ENCODE measurements at places on chromosomes 16 and 17.

- DNase-seq, result no peak
Observed at GRCh38 chr17:1229349-1229899, 40.8 kb upstream of the BHLHA9 start.

DNA sequence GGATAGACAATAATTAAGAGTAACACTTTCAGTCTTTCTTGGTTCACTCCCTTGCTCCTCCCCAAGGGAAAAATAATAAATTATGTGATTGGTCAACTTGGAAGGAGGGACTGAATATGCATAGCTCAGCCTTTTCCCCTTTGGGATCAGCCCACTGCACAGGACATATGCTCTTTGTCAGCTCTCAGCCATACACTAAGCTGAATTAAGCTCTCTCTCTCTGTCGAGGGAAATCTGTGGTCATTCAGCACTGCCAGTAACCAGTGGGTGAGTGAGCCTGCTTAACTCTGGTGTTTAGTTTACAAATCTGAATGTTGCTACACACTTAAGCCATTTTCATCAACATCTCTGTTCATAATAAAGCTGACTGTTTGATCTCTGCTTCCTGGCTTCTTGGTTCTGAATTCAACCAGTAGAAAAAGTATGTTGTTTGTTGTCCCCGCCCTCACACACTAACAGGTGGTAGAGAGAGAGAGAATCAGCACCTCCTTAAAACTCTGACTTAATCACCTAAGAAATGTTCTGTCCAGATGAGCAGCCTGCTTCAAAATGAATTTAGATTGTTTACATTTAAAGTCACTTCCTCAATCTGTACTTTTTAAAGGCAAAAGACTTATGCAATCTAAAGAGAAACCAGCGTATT is 102.3 kb upstream of the C17orf78 start:
- DNase-seq, result no peak

- DNase-seq, result no peak
Observed at GRCh38 chr17:43740541-43740940, 18.1 kb downstream of the SOST start.

- no peak for DNase-seq
Observed at GRCh38 chr16:65716737-65717700, 595.2 kb upstream of the CDH11 start.

DNA sequence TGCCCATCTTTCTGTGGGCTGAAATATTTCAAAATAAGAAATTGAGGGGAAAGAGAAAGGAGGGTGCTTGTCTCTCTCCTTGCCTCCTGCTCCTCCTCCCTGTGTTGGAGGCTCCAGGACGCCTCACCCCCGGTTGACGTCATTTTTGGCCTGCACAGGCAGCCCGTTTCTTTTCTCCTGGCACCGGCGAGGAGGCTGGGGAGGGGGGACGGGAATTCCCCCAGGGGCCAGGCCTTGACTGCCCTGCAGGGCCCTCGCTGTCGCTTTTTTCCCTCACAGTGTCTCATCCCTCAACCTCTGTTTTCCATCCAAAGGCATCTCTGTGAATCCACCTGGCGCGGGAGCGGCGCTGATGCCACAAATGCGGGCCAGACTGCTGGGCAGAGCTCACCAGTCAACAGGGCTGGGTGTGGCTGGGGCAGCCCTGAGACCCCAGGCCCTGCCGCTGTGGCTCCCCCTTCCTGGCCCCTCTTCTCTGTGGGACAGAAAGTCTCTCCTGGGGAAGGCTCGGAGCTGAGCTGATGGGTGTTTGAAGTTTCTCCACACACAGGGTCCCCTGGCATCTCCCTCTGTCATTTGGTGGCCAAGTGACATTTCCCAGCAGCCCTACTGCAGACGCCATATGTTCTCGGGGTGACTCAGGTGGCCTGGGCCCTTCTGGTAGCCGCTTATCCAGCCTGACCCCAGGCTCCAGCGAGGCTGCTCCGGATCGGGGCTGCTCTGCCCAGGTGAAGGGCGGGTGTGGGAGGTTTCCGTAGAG is 16.0 kb downstream of the CENPX start:
- DNase-seq, result no peak

DNA sequence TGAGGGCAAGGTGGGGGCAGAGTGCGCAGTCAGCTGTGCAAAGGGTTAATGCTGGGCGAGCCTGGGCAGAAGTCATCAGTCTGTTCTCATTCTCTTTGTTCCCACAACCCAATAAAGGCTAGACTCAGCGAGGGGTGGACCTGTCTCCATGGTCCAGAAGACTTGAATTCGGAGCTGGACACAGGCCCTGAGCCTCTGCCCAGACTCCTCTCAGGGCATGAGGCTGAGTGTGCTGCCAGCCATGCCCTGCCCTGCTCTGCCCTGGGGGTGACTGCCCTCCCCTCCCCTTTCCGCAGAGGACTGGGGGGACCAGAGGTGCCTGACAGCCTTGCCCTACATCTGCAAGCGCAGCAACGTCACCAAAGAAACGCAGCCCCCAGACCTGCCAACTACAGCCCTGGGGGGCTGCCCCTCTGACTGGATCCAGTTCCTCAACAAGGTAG is 54.5 kb downstream of the MRC2 start:
- DNase-seq, result no peak

GRCh38 chr17:78934681-78935418 is 9.7 kb upstream of the TIMP2 start:
- DNase-seq, result no peak

GRCh38 chr17:28760601-28761562 is 17.1 kb downstream of the TRAF4 start:
- peak; percentile 16 for DNase-seq

- DNase-seq, result no peak
Observed at GRCh38 chr17:27575912-27576252, 55.1 kb upstream of the LGALS9 start.

- no peak for DNase-seq
Observed at GRCh38 chr16:66898207-66898606, 17.9 kb downstream of the PDP2 start.

GRCh38 chr16:50996166-50996829 is 154.8 kb downstream of the SALL1 start:
- DNase-seq, result no peak

DNA sequence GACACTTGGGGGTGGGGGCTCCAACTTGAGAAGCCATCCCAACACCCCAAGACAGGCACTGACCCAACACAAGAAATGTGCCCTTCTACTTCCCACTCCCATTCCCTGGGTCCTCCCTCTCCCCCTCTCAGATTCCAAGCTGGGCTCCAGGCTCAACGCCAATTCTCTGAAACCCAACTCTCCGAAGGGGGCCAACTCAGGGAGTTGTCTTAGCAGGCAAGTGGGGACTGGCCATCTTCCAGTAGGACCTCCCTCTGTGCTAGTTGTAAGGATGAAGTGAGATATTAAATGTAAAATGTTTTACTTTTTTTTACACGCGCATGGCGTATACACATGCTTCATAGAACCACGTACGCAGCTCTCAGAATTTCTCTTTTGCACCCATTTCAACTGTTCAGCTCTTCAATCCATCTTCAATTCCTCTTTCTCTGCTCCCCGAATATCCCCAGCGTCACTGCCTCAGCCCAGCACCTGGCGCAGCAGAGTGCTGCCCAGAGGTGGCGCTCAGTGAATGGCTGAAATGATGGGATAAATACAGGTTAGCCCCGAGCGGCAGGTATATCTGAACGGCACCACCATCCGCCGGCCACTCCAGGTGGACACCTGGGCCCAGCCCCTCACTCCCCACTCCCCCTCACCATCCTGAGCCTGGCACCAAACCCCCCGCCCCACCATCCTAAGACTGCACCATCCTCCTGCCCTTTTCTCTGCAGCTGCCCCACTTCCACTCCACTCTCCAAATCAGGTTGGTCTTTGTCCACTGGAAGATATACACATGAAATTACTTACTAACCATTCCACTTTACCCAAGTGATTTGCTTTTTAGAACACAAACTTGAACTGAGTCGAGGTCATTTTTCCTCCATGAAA is 43.9 kb upstream of the TNRC6C start:
- DNase-seq, result no peak

DNA sequence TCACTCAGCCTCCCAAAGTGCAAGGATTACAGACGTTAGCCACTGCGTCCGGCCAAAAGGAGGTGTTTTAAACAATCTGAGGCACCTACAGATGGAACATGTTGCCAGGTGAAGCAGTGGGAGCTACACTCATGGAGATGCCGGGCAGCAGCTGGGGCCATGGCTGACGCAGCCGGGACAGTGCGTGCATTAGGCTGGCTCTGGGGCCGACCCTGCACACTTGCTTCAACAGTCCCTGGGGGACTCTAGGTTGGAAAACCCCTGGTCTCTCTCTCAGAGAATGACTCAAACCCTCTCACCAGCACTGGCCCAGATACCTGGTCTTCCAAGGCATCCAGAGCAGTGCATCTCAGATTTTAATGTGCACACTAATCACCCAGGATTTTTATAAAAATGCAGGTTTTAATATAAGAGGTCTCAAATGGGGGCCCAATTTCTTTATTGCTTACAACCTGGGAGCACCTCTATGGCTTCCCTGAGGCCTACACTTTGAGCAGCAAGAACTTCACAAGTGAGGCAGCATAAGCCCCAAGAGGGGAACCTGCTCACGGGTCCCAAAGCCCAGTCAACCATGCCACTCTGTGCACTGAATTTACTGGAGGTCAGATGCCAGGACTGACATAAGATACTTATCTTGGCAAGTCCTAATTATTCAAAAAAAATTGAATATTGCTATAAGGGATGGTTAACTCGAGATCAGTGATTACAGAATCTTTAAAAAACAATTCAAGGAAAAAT is 70.8 kb upstream of the TRAP1 start:
- no peak for DNase-seq

- DNase-seq, result no peak
Observed at GRCh38 chr17:36034127-36034526, 16.4 kb upstream of the CCL23 start.

- no peak for DNase-seq
Observed at GRCh38 chr17:61486135-61487120, 34.2 kb downstream of the TBX4 start.

GRCh38 chr17:48506246-48506645 is 24.6 kb downstream of the HOXB1 start:
- no peak for DNase-seq

GRCh38 chr16:4880006-4880580 is 32.8 kb downstream of the UBN1 start:
- no peak for DNase-seq

GRCh38 chr16:21224800-21225199 is 8.7 kb upstream of the ANKS4B start:
- no peak for DNase-seq

DNA sequence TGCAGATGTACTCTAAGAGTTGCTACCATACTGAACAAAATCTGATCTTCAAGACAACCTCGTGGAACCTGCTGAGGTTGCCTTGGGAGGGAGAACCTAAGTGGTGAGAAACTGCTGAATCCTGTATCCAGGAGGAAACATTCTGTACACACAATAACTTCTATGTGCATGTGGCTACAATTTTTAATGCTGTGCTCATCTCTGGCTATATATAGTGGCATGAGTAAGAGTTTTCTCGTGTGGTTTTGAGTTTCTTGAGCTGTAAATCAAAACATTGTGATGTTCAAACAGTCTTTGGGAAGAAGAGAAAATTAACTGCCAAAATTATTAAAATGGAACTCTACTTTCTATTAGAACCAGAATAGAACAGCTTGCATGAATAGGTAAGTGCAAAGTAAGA is 206.8 kb downstream of the CA10 start:
- DNase-seq, result no peak

- DNase-seq, result no peak
Observed at GRCh38 chr16:19715566-19715965, 2.5 kb downstream of the KNOP1 start.

GRCh38 chr17:44084131-44084538 is 13.6 kb downstream of the G6PC3 start:
- no peak for DNase-seq

DNA sequence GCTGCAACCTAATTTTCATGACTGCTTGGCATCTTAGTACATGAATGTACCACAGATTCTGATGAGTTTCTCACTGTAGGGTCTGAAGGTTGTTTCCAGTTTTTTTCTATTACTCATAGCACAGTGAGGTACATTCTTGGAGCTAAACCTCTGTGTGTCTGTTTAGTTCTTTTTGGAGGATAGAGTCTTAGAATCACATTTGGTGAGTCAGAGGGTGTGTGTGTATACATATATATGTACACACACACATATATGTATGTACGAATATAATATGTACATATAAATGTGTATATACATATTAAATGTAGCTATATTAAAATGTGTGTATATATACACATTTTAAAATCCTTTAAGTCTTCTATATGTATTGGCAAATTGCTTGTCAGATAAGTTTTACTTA is 72.9 kb downstream of the NTN1 start:
- DNase-seq, result no peak

- peak; percentile 35 for DNase-seq
Observed at GRCh38 chr17:3558603-3559269, 1.1 kb upstream of the TRPV3 start.

DNA sequence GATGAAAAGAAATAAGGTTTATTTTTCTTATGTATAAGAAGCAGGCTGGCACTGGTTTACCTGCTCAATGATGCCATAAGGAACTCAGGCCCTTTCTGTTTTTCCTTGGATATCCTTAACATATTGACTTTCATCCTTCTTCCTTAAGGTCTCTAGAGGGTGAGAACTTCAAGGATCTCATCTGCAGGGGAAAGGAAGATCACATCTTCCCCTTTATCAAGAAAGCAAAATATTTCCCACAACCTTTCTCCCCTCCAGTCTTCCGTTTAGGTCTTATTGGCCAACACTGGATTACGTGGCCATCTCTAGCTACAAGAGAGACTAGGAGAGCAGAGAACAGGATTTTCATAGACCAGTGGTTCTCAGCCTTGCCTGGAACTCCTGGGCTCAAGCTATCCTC is 4.2 kb upstream of the TBX4 start:
- DNase-seq, result no peak

DNA sequence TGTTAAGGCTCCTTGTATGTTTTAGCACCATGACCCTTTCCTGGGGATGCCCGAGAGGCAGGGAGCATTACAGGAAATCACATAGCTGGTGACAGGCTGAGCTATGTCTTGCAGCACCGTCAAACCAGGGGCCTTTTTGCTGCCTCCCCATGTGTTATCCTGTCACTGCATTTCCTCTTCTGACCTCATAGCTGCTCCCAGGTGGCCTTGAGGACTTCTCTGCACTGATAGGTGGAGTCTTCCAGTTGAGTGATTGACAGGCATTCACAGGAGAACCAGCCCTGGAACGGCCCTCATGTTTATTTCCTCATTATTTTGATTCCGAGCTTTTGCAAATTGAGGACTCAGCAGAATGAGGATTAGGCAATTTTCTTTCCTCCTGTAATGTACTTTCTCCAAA is 349.6 kb downstream of the HAPSTR1 start:
- DNase-seq, result no peak
